ENCODE measurements at places on chromosomes 16 and 17.

- peak; percentile 16 for DNase-seq
These were observed 16.4 kb upstream of the ALOX15B start for GRCh38 chr17:8022360-8023003.

GRCh38 chr16:15777533-15778203 lies 79.2 kb downstream of the MYH11 start:
- DNase-seq, result peak; percentile 39

DNA sequence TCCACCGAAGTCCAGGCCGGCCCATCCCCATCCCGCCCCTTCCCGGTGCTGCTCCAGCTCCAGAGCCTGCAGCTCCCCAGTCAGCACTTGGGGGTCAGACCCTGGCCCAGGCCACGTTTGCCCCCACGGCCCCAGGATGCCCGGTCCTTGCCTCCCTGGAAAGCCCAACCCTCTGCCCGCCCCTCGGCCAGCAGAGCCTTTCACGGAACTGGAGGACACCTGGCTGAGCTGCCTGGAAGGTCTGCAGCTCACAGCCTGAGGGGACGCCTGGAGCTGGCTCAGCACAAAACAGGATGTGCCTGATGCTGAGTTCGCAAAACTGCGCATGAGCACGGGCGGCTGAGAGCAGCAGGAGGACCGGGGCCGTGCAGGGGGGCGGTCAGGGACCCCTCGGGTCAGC lies 29.7 kb upstream of the SSTR5 start:
- DNase-seq, result no peak

DNA sequence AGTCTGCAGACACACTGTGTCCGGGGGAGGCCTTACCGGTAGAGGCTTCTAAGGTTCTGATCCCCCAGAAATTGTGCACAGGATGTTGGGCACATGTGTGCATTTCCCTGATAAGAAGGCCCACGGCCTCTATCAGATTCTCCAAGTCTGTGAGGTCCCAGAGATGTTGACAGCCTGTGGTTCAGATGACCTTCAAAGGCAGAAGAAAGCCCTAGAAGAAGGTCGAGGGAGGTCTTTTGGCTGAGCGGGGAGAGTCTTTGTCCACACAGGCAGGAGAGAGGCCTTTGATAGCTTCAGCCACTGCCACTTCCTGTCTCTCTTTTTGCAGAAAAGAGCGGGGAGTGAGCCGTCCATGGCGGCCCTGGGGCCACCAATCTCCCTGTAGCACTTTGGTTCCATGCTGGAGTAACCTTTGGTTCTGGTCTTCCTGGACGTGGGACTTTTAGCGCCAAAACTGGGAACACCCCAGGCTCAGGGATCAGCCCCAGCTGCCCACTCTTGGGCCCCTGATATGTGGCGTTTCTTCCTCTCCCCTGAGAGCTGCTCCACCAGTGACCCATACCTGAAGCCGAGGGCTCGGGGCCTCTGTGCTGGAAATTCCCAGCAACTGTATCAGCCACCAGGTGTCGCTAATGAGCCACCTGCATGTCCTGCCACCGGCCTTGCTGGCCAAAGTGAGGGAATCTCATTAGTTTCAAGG lies 28.1 kb upstream of the LGALS9 start:
- peak; percentile 53 for DNase-seq

DNA sequence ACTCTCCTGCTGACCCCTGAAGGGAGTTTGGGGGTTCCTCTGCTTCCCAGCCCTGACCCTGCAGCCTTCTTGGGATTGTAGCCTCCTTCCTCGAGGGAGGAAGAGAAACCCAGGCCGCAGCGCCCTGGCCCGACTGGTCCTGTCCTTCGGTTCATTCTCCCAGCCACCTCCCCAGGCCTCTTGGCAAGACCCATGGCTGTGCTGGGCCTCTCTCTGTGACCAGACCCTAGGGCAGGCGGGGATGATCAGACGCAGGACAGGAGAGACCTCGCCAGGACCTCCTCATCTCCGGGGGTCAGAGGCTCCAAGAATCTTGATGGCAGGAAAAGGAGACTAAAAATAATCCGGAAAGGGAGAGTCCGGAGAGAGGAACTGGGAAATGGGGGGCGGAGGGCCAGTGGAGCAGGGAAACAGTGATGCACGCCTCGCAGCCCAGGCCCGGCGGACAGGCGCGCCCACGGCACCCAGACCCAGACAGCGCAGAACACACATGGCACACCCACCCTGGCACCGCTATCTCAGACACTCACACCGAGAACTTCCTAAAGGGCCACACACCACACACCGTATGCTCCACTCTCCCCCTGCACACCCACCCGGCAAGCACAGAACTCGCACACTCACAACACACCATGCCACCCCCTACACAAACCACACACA lies 1.2 kb downstream of the ARHGEF15 start:
- DNase-seq, result no peak

GRCh38 chr17:32276171-32276601 lies 10.6 kb downstream of the RHBDL3 start:
- no peak for DNase-seq

GRCh38 chr17:79483842-79484241 lies 127.0 kb downstream of the RBFOX3 start:
- no peak for DNase-seq

DNA sequence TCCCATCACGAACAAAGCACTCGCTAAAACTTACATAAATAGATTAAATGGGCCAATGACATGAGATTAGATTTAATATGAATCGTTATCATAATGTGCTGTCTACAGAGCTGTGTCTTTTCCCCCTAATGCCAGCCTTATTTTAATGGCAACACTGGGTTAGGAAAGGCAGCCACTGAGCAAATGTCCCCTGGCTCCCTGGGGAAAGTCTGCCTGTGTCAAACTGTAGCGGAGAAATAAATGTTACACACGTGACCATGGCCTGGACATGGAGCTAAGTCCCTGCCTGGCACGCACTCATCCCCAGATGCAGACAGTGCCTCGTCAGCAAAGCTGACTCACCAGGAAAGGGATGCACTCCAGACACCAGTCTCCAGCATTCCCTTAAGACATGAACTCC lies 61.3 kb upstream of the SDK2 start:
- peak; percentile 92 for DNase-seq

GRCh38 chr17:50346313-50347116 lies 589 bp downstream of the XYLT2 start:
- no peak for DNase-seq

DNA sequence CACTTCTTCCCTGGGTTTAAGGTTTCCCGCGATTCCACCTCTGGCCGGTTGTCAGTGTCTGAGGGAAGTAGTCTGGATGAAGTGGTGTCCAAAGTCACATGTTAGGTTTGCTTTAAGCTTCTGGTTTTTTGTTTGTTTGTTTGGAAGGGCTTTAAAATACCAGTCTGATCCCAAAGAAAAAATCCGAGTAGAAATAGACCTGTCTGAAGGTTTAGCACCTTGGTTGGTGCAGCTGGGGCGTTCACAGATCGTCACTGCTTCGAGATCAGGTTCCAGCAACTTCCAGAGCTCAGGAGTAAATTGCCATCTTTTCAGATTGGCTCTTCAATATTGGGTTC lies 567 bp downstream of the TMEM97 start:
- no peak for DNase-seq

GRCh38 chr16:67396159-67397035 lies 3.1 kb upstream of the TPPP3 start:
- DNase-seq, result peak; percentile 63

DNA sequence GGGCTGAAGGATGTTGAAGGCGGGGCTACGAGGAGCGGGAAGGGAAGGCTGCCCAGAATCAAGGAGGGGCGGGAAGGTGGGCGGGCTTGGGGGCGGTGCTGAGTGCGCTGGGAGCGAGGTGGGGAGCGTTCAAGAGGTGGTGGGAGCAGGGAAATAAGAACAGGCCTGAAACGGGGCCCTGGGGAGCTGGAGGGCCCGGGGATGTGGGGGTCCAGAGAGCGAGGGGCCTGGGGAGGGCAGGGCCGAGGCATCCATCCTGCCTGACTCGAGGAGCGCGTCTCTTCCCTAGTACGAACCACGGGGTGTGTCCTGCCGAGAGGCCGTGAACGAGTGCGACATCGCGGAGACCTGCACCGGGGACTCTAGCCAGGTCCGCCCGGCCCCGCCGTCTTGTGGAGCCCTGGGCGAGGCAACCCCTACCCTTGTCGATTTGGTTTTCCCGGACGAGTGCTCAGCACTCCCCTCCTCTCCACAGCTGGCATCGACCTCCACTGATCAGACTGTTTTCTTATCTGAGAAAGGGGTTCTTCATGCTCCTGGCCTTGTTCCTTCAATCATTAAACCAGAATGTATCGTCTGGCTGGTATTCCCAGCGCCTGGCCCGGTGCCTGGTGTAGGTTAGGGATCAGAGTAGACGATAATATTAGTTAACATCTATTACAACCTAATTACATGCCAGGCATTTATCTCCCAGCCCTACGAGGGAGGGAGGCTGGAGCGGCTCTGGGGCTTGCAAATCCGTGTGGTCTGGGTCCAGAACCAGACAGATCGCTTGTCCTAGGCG lies 17.2 kb downstream of the ADAM11 start:
- no peak for DNase-seq

DNA sequence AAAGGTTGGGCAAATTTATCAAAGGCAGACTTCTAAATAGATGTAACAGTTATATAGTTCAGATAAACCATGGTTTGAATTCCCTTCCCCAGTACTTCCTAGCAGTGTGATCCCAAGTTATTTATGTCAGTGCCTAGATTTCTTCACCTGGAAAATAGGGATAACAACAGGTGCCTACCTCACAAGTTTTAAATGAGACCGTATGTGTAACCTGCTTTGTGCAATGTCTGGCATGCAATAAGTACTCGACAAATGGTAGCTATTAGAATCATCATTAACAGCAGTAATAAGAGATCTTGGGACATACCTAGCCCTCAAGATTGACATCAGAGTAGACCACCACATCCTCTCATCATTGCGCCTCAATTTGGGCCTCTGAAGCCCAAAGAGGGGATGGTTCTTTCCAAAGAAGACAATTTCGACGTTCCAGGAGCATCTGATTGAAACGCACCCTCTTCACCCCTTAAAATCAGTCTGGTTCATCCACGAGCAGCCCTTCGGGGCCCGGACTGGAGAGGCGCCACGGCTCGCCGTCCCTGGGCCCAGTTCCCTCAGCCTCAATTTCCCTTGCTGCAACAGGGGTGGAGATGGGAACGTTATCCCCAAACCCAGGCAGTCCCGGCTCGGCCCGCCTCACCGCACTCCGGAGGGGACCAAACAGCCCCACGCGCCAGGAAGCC lies 541 bp downstream of the ACACA start:
- no peak for DNase-seq

GRCh38 chr17:45895304-45895968 lies 1.1 kb downstream of the MAPT start:
- DNase-seq, result no peak

DNA sequence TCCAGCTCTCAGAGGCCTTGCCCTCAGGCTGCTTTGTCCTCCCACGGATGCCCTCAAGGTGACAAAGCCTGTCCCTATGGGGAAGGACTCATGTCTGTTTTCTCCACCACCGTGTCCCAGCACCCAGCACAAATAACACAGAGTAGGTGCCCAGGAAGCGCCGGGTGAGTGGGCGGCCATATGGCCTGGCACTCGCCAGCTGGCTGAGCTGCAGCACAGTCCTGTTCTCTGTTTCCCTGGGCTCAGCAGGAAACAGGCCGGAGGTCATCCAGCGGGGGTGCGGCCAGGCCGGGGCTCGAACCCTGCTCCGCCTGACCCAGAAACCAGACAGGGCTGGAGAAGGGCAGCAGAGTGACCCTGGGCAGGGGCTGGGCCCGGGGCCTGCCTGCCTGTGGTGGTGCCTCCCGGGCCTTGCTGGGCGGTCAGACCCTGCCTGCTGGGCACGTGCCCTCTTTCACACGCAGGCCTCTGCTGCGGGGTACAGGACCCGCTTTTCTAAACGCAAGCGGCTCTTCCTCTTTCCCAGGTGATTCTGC lies 139.0 kb upstream of the CIBAR2 start:
- DNase-seq, result no peak

DNA sequence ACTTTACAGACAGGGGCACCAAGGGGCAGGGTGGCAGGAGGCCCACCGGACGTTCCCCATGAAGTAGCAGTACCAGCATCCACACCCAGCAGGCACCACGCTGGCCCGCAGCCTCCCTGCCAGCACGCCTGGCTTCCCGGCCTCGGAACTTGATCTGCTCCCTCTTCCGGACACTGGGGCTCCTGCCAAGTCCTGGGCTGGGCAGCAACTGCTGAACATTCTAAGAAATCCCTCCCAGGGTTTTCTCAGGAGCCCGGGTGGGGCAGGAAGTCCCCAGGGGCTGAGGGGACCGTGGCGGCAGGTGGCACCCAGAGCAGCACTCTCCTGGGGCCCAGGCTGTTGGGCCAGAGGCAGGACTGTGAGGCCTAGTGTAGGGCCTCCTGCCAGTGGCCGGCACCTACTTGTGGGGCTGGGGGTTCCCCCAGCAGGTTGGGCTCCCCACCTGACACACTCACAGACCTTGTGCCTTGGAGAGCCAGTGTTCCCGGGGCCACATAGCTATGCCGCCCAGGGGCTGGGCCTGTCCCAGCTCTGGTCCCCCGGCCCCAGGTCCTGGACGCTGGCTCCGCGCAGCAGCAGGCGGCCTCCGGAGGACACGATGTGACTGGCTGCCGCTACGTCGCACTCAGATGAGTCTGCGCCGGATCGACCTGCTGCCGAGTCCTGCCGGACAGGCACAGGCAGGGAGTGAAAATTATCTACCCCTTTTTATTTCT lies 86.2 kb upstream of the CBX4 start:
- no peak for DNase-seq

GRCh38 chr17:155576-155975 lies 18.2 kb downstream of the SCGB1C2 start:
- DNase-seq, result no peak

DNA sequence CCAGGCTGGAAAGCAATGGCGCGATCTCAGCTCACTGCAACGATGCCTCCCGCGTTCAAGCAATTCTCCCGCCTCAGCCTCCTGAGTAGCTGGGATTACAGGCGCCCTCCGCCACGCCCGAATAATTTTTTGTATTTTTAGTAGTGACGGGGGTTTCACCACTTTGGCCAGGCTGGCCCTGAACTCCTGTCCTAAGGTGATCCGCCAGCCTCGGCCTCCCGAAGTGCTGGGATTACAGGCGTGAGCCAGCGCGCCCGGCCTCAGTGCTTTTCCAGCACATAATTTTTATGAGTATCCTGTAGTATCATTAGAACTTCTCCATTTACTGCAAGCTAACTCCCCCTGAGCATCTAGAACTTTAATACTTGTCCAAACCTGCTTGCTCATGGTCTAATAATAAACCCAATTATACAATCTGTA lies 1.8 kb downstream of the UBE2G1 start:
- no peak for DNase-seq

DNA sequence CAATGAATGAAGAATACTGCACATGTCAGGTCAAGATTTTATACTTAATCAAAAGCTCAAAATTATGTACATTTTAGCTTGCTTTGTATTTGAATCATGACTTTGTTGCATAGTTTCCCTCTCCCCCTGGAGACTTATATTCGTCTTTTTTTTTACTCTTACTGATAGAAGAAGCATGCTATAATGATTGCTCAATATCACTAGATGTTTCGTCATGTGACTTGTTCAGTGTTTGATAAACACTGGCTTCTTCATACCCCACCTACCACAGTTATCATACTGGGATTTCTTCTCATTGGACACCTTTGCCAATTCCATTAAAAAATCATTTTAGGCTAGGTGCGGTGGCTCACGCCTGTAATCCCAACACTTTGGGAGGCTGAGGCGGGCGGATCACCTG lies 148.7 kb downstream of the FTO start:
- no peak for DNase-seq

Data from fibroblast of skin of abdomen (primary cell).